ENCODE measurements at places on chromosomes 6 and 20. TPM values are rescaled to one million over a fixed set of nuclear protein-coding genes. Genes with fewer than 3 reads are reported as not detected.

DNA sequence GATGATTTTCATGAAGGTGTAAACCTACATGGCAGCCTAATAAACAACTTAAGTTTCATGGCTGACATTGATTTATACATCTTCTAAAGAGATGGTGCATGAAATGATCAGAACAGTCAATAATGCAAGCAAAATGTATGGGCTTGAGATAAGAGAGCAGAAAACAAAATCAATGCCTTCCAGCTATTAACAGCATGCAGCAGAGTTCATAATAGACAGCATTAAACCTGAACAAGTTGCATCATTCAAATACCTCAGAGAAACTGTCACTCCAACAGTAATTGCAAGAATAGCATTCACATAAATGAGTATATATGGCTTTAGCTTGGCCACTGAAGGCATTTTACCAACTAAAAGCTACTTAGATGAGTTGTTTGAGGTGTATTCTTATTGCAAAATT is 319.6 kb upstream of the ARID1B start:
- no peak for DNase-seq

DNA sequence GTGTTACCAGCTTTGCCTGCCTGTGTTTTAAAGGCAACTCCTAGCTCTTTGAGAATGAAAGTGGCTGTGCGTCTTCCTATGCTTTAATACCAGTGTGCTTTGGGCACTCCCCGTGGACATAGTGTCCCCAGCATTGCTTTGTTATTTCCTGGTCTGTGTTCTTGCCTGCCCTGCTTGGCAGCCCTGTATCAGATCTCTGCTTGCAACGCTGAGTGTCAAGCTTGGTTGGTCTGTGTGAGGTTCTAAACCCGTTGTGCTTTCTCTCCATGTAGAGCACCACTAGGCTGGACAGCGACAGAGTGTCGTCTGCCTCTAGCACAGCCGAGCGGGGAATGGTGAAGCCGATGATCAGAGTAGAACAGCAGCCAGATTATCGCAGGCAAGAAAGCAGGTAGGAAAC is 80.2 kb downstream of the AFDN start:
- peak; percentile 66 for DNase-seq

GRCh38 chr20:5806457-5807263 is 56.5 kb downstream of the SHLD1 start:
- no peak for DNase-seq

DNA sequence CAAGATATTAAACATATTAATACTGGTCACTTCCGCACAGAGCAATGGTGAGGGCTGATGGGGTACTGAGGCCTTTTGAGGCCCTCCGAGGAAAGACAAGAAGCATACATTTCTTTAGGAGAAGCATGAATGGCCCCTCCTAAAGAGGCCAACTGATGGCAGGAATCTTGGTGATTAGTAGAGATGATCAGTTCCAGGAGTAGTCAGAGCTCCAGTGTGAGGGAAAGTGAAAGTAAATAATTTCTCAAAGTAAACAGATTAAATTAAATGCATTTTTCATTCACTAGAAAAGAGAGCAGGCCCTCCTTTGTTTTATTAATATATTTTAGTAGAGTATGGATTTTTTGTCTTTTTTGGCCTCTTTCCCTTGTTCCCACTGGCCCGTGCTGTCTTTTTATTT is 38.2 kb downstream of the NOX3 start:
- DNase-seq = no peak

GRCh38 chr6:2739335-2739734 is 11.4 kb downstream of the MYLK4 start:
- DNase-seq = no peak

DNA sequence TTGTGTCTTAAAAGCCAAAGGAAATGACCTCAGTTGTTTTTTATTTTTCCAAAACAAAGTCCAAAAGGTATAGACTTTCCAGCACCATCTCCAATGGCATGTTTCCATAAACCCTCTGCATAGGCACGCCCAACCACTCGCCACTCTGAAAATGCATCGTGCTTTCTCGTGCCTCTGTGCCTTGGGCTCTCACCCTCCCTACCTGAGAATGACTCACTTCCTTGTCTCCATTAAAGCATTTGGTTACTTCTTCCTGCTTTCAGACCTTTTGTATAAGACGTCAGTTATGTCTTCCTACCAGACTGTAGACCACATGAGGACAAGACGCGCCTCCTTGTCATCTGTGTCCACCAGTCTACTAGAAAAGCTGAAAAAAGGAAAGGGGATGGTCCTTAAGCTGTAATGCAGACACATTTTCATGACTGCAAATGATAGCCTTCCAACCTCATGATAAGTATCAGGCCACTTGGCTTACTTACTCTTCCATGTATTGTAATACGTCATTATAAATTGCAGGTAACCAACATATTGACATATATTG is 61.2 kb upstream of the CDYL start:
- DNase-seq = no peak

DNA sequence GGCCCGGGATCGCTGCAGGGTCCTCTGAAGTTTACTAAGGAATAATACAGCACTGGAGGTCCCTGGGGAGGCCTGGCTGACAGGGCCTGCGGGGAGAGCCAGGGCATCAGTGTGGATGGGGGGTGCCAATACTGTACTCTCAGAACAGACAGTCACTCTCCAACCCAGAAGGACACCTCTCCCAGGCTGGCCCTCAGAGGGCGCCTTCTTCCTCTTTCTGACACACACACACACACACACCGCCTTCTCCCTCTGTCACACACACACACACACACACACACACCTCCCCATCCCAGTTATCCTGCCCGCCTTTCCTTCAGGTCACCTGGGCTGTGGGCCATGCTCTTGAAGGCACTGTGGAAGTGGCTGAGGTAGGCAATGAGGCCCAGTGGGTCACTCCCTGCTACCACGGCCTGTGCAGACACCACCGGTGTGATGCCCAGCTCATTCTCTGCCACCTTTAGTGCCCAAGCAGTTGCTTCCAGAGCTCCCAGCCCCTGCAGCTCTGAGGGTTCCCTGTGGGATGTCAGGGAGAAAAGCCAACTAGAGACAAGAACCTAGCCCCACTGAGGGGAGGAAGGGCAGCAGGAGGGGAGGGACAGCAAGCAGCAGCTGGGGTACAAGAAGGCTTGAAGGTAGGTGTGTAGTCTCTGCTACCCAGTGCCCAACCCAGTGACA is 7.5 kb downstream of the SMPD2 start:
- DNase-seq = no peak

- DNase-seq = no peak
These were observed 36.4 kb upstream of the SASH1 start for GRCh38 chr6:148306286-148306685.

GRCh38 chr6:113570641-113571040 is 286.5 kb upstream of the MARCKS start:
- DNase-seq = no peak

DNA sequence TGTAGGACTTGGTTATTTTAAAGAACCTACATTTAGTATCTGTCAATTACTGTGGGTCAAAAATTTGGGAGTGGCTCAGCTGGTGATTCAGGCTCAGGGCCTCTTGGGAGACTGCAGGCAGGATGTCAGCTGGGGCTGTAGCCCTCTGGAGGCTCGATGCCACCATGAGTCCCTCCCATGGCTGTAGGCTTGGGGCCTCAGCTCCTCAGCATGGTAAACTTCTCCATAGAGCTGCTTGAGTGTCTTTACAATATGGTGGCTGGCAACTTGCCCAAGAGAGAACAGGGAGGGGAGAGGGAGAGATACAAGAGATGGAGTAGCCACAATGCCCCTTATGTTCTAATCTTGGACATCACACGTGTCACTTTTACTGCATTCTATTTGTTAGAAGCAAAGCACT is 470.4 kb downstream of the CDH26 start:
- no peak for DNase-seq

- no peak for DNase-seq
These were observed 4.7 kb downstream of the PPP1R18 start for GRCh38 chr6:30681766-30682142.

DNA sequence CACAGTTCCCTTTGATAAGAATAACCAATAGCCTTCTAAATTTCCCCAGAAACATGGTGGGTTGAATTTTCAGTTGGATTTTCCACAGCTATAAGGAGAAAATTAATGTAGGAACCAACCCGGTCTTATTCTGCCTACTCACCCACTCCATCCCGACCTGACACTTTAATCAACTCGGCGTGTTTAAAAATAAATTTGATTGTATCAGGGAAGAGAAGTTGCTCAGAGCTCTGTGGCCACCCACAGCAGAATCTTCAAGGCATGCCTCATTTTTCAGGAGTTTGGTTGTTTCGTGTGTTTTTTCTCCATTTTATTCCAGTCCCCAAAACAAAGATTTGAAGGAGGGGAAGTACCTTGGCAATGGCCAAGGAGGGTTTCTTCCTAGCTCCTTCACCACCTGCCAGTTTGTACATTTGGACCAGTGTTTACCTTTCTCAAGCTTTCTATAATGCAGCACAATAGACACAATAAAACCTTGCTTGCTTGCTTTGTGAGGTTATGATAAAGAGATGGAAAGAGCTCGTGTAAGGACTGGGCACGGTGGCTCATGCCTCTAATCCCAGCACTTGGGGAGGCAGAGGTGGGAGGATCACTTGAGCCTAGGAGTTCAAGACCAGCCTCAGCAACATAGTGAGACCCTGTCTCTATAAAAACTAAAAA is 297.2 kb upstream of the JARID2 start:
- no peak for DNase-seq

DNA sequence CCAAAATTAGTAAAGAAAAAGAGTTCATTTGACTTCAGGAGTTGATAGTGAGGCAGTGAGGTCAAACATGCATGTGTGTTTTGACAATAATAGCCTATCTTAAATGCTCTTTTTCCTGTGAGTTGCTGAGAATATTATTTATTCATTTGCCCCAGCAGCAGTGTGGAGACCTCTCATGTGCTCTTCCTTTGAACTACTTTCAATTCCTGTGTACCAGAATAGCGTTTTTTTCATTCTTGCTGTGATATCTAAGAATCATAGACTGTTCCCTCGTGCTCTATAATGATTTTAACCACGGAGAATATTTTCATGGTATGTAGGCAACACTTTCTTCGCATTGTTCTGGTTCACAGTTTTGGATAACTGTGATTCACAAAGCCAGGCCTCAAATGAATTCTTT is 5.2 kb downstream of the CDYL start:
- DNase-seq = no peak

DNA sequence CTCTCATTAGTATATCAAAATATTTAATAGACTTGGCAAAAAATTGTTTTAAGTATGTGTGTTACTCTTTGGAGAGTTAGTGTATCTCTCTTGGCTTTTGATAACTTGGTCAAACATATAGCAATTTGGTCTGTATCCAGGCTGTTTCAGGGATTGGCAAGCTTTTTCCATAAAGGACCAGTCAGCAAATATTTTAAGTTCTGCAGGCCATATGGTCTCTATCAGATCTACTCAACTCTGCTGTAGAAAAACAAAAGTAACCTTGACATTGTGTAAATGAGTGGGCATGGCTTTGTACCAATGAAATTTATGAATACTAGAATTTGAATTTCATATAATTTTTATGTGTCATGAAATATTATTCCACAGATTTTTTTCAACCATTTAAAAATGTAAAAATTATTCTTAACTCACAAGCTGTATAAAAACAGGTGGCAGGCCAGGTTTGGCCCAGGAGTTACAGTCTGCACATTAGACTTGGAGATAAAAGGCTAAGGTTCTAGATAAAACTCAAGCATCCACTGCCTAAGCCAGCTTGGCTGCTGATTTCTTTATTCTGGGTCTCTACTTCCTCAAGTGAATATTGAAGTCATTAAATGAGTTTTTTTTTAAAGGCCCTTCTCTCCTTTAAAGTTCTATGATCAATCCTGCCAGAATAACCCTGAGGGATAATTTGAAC is 13.7 kb downstream of the GSTA4 start:
- DNase-seq = no peak

- no peak for DNase-seq
These were observed 45.8 kb upstream of the DST start for GRCh38 chr6:56688521-56688920.

- no peak for DNase-seq
These were observed 71.7 kb upstream of the SGK1 start for GRCh38 chr6:134389658-134390057.

- DNase-seq = no peak
These were observed 5.1 kb downstream of the IGF2R start for GRCh38 chr6:159973951-159974350.

GRCh38 chr6:25312034-25312620 is 33.0 kb downstream of the CARMIL1 start:
- DNase-seq = no peak

DNA sequence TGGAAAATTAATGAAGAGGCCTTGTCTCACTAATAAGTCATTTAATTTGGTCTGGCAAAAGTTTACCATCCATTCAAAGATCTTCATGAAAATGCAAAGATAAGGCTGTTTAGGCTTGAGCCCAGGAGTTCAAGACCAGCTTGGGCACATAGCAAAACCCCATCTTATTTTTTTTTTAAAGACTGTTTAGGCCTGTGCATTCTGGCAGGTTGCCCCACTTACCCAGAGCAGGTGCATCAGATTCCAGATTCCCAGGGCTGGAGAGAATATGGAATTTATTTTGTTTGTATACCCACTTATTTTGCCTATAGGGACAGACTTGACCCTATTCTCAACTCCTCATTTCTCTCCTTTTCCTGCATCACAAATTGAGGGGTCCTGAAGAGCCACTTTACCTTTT is 5.7 kb downstream of the FOXO3 start:
- DNase-seq = no peak

The ELOVL4 gene
- 0.13 TPM for total RNA-seq

The LEMD2 gene
- 19.1 TPM for total RNA-seq

The HMGN4 gene
- total RNA-seq = 25.1 TPM

The MYBL2 gene
- 0.78 TPM for total RNA-seq

The SYNE1 gene
- 80.1 TPM for total RNA-seq

The IMPG1 gene
- total RNA-seq = not detected

The STMND1 gene
- not detected for total RNA-seq

The ARFGEF3 gene
- 0.86 TPM for total RNA-seq

The SLC2A10 gene
- total RNA-seq = 2.6 TPM

The GSTA3 gene
- total RNA-seq = not detected
